Stimulated activated CD4-positive, alpha-beta T cell treated with anti-CD3 and anti-CD28 coated beads, Interleukin-4, amount 100 ng/mL, for 1 hour (primary cell): ENCODE measurements at places on chromosomes 12 and 14.

DNA sequence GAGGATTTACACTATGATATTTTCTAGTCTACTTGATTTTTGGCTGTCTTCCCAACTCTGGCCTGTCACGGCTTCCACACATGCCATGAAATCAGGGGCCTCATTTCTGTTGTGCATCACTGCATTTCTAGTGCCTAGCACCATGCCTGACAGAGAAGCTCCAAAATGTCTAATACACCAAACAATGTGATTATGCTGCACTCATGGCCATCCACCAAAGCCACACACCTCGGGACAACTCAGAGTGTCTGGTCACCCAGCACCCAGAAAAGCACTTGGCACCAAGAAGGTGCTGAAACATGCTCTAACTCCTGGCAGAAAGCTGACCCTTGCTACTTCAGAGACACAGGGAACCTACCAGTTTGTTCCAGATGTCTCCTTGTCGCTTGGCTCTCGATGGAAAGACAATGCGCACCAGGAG lies 11.3 kb downstream of the GCN1 start:
- no peak for DNase-seq

GRCh38 chr12:74111688-74112360 lies 425.8 kb upstream of the ATXN7L3B start:
- no peak for DNase-seq

DNA sequence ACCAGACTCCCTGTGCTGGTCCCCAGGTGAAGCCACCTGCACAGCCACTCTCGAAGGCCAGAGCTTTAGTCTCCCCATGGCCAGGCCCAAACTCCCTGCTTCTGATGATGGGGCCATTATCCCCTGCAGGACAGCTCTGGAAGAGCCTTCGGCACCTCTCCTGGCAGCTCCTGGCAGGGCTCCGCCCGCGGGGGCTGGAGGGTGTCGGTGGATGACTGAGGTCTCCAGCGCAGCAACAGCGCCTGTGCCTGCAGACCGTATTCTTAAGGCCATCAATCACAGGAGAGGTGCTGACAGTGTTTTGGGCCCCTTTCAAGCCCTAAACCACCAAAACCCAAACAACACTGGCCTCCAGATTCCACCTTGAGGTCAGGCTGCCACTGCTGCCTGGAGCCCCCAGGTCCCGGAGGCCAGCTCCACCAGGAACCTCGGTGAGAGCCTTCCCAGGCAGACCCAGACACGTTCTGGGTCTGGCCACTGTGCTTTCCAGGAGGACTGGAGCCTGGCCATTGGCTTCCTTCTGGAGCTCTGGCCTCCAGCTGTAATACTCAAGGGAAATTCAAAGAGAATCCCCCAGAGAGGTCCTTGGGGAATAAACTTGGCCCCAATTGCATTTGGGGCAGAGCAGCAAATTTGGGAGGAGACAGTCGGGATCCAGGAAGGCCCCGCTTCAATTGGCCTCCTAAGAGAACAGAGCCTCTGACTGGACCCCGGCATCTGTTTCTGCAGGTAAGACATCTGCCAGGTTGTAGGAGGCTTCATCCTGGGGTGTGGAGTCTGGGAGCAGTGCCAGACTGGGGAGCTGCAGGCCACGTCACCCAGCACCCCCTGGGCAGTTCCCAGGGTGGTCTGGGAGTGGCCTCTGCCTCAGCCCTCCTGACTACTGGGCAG lies 210.6 kb upstream of the RTL1 start:
- no peak for DNase-seq

DNA sequence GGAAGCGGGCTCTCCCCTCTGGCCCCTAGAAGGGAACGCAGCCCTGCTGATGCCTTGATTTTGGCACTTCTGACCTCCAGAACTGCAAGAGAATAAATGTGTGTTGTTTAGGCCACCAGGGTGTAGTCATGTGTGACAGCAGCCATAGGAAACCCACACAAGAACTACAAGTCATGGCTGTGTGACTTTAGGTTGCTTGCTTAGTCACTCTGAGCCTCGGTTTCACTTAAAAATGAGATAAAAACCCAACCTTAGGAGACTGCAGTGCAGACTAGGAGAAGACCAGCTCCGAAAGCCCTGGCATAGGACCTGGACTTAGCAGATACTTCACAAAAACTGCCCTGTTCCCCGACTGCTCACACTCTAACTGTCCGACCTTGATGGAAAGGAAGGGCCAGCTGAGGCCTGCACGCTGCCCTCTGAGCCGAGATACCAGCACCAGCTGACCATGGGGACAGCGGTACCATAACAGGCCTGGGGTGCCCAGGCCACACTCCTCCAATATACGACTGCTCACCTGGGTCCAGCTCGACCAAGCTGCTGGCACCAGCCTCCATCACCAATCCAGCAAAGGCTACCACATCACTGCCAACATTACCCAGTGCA lies 53.5 kb downstream of the CCDC85C start:
- DNase-seq: no peak

DNA sequence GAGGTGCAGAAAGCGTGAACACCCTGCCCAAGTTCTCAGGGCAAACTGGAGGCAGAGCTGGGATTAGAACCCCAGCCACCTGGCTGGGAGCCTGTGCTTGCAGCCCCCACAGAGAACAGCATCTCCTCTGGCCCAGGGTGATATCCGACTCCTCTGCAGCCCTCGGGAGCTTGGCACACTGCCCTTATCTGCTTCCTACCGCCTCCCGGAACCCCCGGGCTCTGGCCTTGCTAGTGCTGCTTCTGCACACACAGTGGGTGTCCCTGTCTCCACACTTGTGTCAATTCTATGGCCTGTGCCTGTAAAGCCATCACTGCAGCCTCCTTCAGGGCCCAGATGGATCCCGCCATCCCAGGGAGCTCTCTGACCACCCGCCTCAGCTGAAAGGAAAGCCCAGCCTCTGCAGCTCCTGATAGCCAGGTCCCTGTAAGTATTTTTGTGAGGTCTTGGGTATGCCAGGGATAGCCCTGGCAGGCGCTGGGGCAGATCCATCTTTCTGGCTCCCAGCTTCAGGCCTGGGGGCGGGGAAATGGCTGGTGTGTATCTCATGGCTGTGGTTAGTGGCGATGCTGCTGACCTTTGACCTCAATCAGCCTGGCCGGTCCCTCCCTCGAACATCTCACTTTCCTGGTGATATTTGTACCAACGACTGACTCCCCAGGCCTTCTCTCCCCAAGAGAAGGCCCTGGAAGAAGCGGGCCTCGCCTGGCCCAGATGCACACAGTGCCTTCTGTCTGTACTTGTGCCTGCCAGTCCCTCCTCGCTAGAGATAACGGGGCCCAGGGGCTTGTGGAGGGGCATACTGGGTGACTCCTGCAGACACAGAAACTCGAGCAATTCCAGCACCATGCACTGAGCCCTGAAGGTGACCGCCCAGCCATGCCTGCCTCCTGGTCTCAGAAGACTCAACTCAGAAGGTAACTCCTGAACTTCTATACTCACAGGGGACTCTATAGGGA lies 183.8 kb downstream of the CALM1 start:
- DNase-seq: no peak

GRCh38 chr12:49944718-49945117 lies 5.8 kb upstream of the AQP2 start:
- no peak for DNase-seq

DNA sequence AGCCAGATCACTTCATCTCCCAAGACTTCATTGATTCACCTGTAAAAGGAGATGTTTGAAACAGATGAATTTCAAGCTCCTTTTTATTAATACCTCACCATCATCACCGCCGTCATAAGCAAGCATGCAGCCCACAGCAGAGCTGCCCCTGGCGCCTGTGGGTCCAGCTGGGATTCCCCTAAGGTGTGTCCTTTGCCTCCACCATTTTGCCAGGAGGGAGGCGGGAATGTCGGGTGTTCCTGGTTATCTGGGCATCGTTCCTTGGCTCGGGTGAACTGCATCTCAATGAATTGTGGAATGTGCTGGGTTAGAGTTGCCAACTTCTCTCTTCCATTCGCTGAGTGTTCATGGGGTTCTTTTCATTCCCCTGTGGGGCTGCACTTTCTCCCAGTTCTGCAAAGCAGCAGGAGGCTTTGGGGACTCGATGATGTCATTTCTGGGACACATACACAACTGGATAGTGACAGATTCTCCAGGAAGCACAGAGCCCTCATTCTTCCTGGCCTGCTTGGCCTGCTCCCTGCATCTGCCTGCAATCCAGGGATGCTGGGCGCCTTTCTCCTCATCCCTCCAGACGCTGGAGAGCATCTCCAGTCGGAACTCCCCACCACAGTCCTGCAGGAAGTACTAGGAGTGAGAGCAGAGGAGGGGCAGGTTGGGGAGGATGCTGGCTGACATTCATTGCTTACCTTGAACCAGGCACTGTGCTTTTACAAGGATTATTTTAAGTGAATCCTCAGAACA lies 10.1 kb downstream of the CCND2 start:
- no peak for DNase-seq

DNA sequence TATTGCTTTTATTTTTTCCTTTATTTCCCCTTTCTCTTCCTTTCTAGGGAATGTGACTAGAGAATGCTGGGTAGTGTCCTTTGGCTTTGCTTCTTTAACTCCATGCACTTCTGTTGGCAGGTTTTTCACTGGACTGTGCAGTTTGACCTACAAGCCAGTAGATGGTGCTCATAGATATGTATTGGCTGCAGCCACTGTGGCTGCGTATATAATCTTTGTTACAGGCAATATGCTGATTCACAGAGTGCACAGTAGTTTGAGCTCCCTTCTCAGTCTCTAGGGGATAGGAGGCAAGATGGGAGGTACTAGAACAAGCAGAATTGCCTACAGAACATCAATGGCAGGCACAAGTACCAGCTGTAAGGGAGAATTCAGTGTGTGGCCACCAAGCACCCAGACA lies 503.5 kb downstream of the LRFN5 start:
- DNase-seq: no peak

- no peak for DNase-seq
Measured at GRCh38 chr12:129873111-129873832, 30.6 kb downstream of the TMEM132D start.

DNA sequence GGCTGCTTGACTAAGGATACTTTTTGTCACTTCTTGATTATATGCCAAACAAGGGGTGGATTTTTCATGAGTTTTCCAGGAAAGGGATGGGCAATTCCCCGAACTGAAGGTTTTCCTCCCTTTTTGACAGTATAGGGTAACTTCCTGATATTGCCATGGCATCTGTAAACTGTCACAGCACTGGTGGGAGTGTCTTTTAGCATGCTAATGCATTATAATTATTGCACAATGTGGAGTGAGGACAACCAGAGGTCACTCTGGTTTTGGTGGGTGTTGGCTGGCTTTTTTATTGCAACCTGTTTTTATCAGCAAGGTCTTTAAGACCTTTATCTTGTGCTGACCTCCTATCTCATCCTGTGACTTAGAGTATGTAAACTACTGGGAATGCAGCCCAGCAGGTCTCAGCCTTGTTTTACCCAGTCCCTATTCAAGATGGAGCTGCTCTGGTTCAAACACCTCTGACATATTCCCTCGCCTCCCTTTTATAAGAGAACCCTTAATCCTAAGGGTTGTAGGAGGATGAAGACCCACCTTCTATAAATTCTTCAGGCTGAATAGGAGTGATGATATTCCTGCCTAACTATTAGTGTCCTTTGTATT lies 471.2 kb downstream of the ATP23 start:
- DNase-seq: no peak

- DNase-seq: peak; percentile 13
Measured at GRCh38 chr14:50362764-50363713, 33.6 kb downstream of the CDKL1 start.

GRCh38 chr14:100629098-100629497 lies 41.9 kb upstream of the BEGAIN start:
- DNase-seq: no peak

- no peak for DNase-seq
Measured at GRCh38 chr14:53838374-53838773, 118.3 kb downstream of the BMP4 start.

GRCh38 chr14:23357261-23357660 lies 4.6 kb upstream of the SLC22A17 start:
- DNase-seq: no peak

DNA sequence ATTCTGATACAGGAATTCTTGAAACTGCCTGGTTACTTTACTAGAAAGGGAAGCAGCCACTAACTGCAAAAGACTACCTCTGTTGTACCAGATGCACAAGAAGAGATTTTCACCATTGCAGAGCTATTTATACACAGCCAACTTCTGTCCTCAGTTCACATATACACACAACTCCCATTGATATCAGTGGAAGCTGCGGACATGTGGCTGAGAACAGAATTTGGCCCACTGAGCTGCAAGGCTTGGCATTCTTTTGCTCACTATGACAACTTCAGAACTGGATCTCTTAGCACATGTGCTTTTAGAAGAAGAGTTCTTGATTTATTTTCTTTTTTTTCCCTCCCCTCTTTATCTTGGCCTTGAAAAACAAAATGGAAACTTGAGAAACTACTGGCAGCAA lies 28.3 kb downstream of the PTPRO start:
- DNase-seq: no peak

DNA sequence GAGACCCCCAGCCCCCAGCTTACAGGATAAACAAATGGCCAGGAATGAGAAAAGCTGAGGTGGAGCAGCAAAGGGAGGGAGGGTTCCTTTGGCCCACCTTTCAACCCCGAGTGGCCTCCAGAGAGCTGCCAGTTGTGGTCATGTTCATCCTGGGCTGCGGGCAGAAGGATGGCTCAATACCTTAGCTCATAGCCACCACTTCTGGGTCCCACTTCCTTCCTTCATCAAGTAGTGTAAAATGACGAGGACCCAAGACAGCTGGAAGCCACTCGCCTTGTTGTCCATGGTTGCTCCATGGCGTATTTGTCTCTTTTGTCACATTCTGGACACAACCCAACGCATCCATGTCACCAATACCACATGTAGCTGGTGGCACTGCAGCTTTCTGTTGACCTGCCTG lies 24.2 kb downstream of the CRACR2A start:
- no peak for DNase-seq

- DNase-seq: no peak
Measured at GRCh38 chr14:97366400-97366799, 569.2 kb downstream of the VRK1 start.

- DNase-seq: no peak
Measured at GRCh38 chr14:38101679-38102078, 106.0 kb upstream of the SSTR1 start.

DNA sequence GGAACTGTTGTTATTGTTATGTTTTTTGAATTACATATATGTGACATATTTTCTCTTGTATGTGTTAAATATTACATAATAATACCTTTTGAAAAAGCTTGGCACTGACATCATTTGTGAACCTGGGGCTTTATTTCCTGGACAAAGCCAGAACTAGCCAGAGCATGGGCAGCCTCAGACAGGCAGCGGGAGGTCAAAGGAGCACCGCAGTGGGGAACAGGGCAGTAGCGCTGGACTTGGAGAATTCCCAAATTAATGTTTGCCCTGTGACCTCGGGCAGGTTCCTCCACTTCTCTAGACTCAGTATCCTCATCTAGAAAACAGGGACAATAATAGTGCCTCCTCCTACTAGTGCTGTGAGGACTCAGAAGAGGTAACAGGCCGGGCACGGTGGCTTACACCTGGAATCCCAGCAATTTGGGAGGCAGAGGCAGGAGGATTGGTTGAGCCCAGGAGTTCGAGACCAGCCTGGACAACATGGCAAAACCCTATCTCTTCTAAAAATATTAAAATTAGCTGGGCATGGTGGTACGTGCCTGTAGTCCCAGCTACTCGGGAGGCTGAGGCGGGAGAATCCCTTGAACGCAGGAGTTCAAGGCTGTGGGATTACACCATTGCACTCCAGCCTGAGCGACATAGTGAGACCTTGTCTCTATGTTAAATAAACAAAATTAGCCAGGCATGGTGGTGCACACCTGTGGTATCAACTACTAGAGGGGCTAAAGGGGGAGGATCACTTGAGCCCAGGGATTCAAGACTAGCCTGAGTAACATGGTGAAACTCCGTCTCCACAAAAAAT lies 27.3 kb upstream of the ITPK1 start:
- no peak for DNase-seq
